Fibroblast of skin of left quadriceps (primary cell): ENCODE measurements at places on chromosomes 13 and 19.

DNA sequence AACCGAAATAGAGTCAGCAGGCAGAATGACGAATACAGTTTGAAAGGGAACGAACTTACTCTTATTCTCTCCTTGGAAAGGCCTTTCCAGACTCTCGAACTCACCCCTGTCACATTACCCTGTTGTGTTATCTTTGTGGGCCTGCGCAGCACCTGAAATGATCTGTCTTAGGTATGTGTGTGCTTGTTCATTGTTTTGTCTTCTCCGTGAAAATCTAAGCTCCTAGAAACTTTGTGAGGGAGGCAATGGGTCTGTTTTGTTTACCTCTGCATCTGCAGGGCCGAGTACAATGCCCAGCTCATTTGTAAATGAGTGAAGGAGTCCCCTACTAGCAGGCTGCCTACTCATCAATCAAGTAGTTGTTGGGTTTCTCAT lies 19.6 kb downstream of the HMGB1 start:
- DNase-seq = no peak

GRCh38 chr13:88862095-88862620 lies 1191.0 kb downstream of the SLITRK5 start:
- DNase-seq = no peak

DNA sequence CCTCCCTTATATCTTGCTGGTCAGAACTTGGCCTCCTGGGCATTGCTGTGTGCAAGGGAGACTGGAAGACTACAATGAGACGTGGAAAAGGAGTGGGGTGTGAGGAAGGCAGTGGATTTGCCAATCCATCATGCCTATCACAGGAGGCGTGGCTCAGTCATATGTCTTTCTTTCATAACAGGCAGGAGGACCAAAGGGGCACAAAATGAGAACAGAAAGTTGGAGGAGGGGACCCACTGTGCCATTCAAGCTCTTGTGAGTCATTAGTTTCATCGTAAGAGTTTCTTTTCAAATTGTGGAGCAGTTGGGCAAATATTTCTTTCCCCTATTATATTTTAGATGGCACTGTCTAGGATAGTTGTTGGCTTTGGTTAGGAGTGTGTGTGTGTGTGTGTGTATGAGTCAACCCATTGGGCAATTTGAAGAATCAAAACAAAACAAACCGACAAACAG lies 471.5 kb downstream of the TSHZ3 start:
- DNase-seq = no peak

- DNase-seq = no peak
Measured at GRCh38 chr19:17351815-17352435, 14.6 kb downstream of the GTPBP3 start.

DNA sequence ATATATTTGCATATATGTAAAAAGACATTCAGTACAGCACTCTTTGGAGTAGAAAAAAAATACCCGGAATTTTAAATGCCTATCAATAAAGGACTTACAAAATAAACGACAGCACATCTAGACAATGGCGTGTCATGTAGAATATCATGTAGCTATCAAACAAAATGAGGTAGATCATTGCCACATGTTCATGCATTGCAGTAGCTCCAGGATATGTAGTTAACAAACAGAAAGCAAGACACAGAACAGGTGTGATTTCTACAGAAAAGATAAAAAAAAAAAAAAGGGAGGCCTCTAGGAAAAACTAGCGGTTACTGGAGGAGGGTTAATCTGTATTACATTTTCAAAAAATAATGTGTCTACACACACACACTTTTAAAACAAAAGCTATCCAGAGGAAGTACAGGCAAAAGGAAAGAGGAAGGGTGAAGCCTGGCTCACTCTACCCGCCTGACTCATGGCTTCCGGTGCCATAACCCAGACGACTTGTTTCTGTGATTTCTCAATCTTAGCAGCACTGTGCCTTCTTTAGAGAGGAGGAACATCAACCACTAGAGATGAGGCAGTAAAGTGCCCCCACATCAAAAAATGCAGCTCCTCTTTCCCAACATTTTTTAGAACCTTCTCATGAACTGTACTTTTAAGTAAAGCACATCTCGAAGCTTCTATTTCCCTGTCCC lies 6.9 kb downstream of the KCTD12 start:
- peak; percentile 48 for DNase-seq

GRCh38 chr13:100659578-100659977 lies 15.0 kb downstream of the TMTC4 start:
- no peak for DNase-seq

- no peak for DNase-seq
Measured at GRCh38 chr19:3504735-3505134, 1.4 kb upstream of the FZR1 start.

DNA sequence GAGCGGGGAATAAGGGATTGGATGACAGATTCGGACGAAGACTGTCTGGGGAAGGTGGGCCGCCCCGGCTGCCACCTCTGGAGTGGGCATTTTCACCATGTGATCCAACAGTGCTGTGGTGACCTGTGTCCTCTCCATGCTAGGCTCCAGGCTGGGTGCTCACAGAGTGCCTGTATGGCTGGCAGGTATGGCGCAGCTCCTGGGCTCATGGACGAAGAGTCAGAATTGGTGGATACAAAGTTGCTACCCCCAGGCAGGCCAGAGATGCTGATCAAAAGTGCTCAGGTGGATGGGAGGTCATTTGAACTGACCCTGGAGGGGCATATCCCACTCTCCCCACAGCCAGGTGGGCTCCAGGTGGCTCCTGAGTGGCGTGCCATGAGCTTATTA lies 111.3 kb upstream of the UQCRFS1 start:
- DNase-seq = no peak

- DNase-seq = no peak
Measured at GRCh38 chr19:18008814-18009213, 844 bp downstream of the ARRDC2 start.

DNA sequence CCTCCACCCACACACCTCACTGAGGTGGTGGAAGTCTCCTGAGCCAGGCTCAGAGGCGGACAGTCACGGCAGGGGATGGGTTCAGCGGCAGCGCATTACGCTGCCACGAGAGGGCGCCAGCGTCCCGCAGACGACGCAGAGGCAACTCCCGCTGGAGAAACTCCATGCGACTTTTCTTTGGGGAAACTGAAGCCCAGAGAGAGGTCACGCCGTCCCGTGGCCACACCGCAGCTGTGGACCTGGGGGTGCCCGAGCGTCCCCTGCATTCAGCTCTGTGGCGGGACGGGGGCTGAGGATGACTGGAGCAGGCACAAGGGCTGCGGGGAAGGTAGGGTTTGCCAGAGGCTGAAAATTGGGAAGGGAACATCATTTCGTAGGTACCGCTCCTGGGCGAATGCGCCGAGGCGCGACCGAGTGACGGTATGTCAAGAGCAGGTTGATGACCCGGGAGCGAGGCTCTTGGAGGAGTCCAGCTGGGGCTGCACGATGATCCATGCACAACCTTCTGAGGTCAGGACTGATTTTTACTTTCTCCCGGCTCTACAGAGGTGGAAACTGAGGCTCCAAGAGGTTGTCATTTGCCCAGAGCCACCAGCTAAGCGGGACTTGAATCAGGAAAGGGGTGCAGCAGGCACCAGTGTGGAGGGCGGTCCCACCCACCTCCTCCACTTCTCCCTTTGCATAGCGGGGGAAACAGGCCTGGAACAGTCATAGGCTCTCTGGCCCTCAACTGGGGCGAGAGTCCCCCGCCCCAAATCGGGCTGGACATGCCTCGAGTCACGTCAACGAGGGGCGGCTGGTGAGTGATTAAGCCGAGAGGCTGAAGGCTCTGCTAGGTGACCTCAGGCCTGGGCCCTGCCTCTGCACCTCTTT lies 690 bp upstream of the ARRDC2 start:
- peak; percentile 34 for DNase-seq

- DNase-seq = peak; percentile 65
Measured at GRCh38 chr13:66805657-66806056, 424.5 kb downstream of the PCDH9 start.

DNA sequence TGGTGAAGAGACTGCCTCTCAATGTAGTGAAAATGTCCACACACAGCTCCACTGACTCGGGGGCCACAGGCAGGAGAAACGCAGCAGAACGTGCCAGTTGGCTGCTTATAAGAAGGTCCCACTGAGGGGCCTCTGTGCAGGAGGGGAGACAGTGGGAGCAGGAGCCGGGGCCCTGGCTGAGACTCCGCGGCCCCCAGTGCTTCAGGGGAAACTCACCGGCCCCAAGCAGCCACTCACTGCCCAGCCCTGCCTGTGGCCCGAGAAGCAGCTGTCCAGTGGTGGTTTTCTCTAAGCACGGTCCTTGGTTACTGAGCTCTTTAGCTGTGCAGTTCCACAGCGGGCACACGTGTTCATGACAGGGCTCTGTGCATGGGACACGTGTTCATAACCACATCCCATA lies 91.9 kb upstream of the MCF2L start:
- no peak for DNase-seq

DNA sequence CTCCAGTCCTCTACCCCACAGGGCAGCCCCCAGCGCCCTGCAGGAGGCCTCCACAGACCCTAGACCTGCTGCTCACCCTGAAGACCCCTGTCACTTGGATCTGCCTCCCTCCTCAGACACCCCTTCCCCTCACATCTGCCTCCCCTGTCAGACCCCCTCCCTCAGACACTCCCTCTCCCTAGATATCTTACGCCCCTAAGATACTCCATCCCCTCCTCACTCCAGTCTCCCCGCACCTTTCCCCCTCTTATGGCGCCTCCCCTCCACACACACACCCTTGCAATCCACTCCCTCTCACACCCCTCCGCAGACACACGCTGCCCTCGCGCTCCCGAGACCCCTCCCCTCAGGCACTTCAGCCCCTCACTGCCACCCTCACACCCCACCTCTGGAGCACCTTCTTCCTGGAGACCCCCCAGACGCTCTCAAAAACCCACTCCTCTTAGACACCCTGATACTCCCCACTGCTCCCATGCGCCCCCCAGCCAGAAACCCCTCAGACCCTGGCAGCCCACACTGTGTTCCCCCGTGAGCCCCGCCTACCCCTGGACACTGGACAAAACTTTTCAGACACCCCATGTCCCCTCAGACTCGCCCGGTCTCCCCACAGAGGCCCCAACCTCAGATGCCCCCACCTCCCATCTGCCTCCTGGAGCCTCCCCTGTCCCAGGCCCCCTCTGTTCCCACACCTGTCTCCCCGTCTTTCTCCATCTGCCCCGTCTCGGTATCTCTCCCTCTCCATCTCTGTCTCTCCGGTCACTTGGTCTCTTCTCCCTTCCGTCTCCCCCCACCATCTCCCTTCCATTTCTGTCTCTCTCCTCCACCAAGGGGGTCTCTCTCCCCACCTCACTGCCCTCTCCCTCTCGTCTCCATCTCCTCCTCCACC lies 14.5 kb downstream of the ERFL start:
- no peak for DNase-seq

DNA sequence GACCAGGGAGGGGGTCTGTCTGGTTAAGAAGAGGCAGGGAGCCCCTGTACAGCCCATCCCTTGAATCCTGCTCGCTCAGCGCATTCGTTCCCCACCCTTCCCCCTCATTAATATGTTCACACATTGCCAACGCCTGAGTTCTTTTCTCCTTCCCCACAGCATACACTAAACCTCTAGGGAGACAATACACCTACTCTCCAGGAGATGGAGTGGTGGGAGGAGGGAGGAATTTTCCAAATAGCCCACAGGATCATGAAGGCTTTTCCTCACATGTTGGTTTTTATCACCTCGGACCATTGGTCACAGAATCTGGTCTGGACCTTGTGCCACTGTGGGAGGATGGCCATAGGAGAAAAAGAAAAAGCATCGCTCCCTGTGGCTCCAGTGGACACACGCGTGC lies 294.9 kb downstream of the SHISA2 start:
- no peak for DNase-seq

- no peak for DNase-seq
Measured at GRCh38 chr13:111639196-111639705, 318.8 kb downstream of the TEX29 start.

DNA sequence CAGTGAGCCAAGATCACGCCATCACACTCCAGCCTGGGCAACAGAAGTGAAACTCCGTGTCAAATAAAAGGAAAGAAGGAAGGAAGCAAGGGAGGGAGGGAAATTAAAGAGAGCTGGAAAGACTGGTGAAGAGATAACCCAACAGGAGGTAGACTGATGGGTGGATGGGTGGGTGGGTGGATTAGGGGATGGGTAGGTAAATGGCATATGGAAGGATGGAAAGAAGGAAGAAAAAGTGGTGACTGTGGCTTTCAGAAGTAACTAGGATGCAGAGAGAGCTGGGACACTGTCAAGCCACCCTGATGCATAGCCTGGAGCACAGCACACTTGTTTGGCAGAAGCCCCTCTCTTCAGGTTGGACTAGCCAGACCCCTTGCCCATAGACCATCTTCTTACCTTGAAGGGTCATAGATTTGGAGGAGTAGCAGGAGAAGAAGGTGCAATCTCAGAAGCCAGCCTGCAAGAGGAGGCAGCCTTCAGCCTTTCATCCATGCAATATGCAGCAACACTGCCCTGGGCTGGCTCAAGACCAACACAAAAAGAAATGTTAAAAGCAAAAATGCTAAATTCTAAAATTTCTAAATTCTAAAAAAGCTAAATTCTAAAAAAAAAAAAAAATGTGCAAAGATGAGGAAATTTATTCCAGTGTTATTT lies 5.1 kb downstream of the IQCN start:
- DNase-seq = no peak

DNA sequence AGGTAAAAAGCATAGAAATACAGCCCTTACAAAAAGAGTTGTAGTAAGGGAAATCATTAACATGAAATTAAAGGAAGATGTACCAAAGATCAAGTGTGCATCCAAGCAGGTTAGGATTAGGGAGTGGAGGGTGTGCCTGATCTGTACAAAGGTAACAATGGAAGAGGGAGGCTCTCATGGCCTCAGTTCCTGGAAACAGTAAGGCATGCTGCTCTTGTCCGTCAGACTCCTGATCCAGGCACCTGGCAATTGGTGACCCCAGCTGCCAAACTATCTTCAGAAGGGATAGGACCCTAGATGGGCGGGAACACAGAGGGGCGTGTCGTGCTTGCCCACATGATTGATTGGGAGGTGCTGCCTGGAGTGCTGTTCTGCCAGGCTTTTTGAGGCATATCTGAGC lies 4.5 kb downstream of the TEX26 start:
- DNase-seq = no peak

- no peak for DNase-seq
Measured at GRCh38 chr13:99977912-99978798, 3.4 kb upstream of the ZIC2 start.

DNA sequence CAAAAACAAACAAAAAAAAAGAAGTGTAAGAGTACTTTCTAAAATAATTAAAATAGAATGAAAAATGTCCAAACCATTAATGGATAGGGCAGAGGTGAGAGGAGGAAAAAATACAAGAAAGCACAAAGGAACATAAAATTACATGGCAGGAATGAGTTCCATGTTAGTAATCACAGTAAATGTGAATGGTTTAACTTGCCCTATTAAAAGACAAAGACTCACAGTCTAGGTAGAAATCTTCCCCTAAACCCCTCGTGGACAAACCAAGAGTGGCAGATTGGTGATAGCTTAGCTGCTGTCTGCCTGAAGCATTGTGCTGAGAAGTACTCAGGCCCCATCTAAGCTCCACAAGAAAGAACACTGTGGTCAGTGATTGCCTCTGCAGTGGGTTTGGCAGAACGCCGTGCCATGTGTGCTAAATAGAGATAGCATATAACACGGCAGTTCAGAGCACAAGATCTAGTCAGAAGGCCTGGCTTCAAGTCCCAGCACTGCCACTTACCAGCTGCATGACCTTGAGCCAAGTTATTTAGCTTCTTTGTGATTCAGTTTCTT lies 103.5 kb downstream of the DPF1 start:
- DNase-seq = no peak
